ENCODE measurements at places on chromosomes 12 and 14.

GRCh38 chr12:121005346-121005815 is 10.9 kb downstream of the C12orf43 start:
- DNase-seq: no peak

DNA sequence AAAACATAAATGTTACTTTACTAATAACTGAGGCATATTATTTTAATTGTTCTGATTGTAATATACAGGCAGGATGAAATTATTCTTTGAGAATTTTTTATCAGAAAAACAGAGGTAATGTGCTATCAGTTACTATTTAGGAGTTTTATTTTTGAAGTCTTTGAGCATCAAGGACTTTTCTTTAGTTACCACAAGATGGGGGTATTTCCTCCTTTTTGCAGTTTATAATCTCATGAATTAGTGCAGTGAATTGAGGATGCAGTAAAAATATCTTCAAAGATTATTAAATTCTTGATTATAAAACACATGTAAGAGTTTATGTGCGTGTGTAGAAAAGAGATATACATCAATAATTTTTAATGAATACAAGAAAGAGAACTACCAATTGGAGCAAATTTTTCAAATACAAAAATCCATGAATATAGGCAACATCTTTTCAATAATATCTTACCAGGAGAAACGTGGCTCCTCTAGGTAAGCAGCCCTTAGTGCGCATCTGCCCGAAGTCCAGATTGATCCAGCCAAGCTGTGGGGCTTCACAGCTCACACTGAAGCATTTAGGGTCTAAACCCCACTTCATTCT is 71.6 kb downstream of the ERGIC2 start:
- no peak for DNase-seq

DNA sequence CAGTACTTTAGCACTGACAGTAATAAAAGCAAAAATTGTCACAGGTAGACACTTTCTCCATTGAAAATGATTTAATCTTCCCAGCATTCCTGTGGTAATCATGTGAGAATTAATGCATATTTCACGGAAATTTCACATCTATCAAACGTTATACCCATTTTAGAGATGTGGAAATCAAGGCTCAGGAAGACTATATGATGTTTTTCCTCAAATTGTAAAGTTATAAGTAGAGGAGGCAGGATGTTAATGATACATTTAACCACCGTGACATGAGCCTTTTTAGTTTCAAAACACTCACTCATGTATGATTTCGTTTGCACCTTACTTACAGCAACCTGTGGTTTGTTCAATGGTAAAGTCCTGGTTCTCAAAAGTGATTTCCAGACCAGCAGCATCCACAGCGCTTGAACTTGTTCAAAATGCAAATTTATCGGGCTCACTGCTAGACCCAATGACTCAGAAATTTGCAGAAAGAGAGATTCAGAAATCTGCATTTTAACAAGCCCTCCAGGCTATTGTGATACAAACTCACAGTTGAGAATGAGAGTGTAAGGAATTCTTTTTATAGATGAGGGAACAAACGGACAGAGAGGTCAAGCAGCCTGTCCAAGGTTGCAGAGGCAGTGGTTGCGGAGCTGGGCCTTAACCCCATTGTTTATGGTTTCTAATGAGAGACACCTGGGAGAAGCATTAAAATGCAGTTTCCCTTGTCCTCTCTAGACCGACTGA is 654.8 kb upstream of the TBX3 start:
- peak; percentile 36 for DNase-seq

GRCh38 chr14:35405304-35405996 is 901 bp upstream of the NFKBIA start:
- DNase-seq: no peak

DNA sequence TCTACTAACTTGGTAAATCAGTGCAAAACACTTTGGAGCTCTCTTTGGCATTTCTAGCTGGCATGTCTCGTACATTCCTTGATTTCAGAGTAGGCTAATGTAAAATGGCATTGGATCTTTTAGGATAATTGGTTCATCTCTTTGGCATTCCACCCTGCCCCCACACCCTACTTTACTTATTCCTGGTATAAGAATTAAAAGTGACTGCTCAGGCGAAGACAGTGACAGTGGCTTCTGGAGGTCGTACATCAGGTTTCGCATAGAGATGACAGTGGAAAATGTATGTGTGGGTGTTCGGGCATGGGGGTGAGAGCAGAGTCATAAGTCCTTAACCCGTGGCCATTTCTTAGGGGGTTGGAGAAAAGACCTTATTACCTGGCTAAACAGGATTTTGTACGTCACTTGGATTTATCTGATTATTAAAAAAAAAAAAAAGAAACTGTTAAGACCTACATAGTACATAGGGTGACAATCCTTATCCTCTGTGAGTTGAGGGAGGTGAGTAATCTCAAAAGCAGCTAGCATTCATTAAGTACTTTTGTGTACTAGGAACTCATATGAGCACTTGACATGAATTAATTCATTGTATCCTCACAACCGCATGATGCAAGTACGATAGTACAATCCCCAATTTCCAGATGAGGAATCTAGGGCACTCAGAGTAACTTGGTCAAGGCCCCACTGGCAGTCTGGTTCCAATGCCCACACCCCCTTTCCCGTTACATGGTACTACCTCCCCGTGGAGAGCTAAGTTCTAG is 22.4 kb upstream of the KCNK13 start:
- DNase-seq: no peak

DNA sequence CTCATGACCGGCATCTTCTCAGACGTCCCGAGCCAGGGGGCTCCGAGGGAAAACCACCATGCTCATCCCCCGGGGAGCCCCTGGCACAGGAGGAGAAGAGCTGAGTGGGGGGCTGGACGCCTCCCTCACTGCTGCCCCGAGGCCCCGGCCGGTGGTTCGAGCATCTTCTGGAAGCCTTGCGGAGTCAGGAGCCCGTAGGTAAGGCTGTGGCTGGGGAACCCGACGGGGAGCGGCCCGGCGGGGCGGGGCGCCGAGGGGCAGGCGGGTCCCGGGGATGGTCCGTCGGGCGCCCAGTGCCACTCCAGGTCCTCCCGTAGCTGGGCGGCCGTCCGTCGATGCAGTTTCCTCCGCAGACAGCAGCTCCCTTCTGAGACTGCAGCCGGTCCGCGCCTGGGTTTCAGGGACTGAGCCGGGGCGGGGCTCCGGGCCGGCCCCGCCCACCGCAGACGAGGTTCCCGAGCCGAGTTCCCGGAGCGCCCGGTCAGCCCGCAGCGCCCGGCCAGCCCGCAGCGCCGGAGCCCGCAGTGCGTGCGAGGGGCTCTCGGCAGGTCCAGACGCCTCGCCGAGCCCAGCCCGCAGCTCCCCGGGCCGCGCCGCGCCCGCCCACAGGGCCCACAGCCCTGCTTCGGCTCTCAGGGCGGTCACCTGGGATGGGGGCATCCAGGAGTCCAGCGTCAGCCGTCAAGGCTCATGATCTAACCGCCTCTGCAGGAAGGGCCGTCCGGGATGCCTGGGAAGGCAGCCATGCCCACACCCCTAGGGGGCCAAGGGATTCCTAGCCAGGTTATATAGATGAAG is at the start of gene PGF:
TSS of gene PGF (minus strand) at position 369 of the 798 bp plus-strand sequence. CDS start at position 14, 355 bp downstream.
- DNase-seq: no peak

DNA sequence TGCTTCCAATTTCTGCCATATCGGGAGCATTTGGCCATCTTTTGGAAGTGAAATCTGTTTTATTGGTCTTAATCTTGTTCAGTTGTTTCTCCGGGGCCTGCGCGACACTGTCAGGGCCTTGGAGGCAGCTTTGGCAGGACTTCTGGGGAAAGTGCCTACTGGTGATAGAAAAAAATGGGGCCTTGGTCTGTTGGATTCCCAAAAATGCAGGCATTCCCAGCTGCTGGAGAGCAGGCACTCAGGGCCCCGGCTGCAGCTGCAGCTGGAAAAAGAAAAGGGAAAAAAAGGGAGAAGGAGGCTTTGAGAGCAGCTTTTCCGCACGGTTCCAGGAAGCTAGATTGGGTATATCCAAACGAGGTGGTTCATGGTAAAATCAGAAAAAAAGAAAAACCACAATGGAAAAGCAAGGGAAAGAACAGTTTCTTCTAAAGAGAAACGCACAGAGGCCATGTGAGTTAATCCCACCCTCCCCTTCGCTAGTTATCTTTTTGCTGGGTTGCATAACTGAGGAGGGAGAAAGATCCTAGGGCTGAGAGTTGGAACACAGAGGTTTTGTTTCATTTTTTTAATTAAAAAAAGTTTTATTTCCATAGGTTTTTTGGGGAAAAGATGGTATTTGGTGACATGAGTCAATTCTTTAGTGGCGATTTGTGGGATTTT is 134.7 kb upstream of the RFLNA start:
- DNase-seq: no peak

DNA sequence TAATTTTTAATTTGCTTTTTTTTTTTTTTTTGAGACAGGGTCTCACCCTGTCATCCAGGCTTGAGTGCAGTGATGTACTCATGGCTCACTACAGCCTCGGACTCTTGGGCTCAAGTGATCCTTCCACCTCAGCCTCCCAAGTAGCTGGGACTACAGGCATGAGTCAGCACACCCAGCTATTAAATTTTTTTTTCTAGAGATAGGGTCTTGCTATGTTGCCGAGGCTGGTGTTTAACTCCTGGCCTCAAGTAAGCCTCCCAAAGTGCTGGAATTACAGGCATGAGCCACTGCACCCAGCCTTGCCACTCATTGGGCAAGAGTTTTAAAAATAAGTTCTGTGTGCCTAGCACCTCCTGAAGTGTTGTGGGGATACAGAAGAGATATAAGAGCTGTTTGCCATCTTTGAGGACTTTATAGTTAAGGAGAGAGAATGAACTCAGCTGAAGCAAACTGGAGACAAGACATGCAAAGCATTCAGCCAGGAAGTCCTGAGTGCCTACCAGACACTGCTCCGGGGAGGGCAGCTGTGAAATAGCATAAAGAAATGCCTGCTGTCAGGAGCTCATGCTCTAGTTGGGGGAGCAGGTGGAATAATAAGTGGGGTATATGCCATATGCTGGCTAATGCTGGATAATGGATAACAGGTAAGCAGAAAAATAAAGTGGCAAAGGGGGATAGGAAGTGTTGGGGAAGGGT is 15.0 kb upstream of the EMP1 start:
- DNase-seq: no peak

GRCh38 chr12:4147031-4147481 is 126.5 kb upstream of the CCND2 start:
- no peak for DNase-seq

DNA sequence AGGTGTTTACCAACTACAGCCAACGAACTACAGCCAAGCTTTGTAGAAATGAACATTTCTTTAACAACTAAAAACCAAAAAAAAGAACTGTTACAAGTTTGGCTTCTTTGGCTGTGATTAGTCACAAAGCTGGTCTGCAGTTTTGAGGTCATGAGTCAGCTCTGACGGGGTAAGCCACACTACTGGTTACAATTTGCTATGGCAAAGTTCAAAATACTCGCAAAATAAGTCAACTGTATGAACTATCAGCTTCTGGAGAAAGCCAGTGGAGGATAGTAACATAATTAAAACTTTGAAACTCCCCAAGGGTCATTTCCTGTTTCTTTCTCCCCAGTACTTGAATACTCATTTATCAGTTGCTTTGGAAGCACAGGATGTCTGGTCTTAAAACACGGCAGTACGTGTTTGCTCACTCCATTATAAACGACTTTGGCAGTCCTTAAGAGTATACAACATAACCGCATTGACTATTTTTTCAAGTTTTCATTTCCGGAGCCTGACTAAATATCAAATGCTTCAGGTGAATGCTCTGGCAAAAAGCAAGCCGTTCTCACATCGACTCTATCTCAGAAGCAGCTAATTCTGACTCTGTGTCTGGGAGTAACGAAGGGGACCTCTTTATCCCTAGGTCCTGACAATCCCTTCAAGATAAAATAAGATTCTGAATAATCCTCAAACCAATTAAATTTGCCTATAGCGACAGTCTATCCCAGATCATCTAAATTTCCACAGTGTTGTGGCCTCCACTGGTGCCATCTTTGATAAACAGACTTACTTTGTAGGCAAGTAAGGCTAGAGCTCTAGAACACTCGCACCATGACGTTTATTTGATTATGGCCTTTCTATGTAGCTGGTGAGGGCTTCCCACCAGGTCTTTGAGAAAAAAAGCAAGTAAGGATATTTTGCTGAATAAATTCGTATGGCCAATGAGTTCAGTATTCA is 10.6 kb downstream of the PHLDA1 start:
- no peak for DNase-seq

GRCh38 chr14:62662811-62663455 is 382.3 kb downstream of the KCNH5 start:
- no peak for DNase-seq

- no peak for DNase-seq
Measured at GRCh38 chr12:131192951-131193350, 239.2 kb downstream of the ADGRD1 start.
